ENCODE measurements at places on chromosomes 5 and 9. TPM values are rescaled to one million over a fixed set of nuclear protein-coding genes. Genes with fewer than 3 reads are reported as not detected.

DNA sequence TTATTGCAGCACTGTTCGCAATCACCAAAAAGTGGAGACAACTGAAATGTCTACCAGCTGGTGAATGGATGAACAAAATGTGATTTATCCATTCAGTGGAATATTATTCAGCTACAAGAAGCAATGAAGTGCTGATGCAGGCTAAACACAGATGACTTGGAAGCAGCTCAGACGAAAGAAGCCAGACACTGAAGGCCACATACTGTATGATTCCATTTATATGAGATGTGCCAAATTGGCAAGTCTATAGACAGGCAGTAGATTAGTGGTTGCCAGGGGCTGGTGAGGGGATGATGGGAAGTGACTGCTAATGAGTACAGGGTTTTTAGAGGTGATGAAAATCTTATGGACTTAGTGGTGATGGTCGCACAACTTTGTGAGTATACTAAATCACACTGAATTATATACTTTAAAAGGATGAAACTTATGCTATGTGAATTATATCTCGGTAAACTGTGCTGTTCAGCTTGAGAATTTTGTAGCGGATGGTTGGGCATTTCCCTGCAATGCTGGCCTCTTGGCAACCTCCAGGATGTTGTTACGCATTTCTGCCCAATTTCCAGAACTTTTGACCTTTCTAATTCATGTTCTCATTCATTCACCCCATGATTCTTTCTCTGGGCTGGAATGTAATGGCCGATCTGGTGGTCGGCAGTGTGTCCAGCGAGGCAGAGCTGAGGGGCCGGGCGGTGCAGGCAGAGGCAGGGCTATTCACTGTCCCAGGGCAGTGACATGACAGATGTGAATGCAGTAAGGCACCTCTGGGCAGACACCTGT lies 22.0 kb upstream of the WNK2 start:
- peak; percentile 81 for DNase-seq

DNA sequence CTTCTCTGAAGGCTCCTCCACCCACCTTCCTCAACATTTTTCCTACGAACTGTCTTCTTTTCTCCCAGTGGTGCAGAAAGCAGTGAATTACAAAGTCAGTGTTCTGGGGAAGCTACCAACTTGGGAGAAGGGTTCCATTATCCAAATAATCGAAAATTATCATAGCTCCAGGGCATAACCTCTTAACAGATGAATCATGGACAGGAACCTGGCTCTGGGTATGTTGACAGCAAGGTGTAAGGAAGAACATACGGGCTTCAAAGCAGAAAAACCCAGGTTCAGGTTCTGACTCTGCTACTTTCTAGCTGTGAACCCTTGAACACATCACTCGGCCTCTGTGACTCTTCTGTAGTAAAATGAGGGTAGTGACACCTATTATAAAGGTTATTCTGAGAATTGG lies 351.3 kb downstream of the ENC1 start:
- no peak for DNase-seq

DNA sequence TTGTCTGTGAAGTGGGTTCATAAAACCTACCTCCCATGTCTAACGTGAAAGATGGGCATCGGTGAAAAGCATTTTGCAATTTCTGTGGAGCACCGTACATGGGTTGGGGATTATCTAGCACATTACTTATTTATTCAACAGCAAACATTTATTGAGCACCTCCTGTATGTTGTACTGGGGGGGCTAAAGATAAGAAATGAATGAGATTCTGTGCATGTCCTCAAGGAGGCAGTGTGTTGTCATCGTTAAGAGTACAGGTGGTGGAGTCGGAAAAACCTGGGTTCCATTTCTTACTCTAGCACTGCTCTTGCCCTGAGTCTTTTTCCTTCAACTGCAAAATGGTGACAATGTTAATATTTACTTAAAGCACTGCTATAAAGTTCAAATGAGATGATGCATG lies 30.4 kb upstream of the DENND1A start:
- DNase-seq = no peak

DNA sequence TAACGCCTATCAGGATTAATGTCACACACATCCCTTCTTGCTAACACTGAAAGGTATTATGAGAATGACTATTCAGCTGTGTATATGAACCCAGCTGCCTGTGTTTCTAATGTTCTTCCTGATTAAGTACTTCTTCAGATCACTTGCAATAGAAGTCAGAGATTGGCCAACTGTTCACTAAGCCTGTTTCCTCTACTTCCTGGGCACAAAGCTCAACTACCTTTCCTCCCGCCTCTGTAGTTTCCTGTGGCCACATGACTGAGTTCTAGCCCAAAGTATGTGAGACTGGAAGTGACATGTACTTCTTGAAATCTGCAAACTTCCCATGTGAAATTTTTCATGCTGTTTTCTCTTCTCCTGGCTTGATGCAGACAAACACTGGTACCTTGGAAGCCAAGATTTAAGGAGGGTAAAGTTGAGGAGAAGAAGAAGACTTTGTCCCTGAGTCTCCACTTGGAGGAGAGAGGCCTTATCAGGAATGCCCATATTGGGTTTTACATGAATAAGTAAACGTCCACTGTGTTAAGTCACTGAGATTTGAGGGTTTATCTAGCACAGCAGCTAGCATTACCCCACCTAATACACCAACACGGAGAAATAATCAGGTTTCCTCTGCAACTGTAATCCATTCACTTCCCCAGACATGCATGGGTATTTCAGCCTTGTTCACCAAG lies 58.6 kb downstream of the SLIT3 start:
- DNase-seq = no peak

DNA sequence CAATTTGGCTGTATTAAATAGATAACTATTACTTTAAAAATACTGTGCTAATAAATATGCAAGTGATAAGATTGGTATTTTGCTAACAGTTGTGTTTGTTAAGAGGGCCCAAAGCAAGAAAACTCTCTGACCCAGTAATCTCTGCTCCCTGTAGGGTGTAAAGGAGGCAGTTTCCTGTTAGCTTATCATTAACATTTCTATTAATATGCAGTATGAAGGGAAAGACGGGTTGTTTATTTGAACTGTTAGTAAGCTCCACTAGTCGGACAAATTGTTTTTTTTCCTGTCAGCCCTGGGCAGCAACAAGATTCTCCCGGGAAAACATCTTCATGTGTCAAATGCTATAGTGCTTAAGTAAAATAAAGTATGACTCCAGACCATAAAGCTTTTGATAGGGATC lies 35.6 kb downstream of the ERP44 start:
- DNase-seq = no peak

- no peak for DNase-seq
Measured at GRCh38 chr9:14888875-14889274, 21.4 kb downstream of the FREM1 start.

GRCh38 chr9:136254381-136255165 lies 9.0 kb upstream of the QSOX2 start:
- DNase-seq = no peak

DNA sequence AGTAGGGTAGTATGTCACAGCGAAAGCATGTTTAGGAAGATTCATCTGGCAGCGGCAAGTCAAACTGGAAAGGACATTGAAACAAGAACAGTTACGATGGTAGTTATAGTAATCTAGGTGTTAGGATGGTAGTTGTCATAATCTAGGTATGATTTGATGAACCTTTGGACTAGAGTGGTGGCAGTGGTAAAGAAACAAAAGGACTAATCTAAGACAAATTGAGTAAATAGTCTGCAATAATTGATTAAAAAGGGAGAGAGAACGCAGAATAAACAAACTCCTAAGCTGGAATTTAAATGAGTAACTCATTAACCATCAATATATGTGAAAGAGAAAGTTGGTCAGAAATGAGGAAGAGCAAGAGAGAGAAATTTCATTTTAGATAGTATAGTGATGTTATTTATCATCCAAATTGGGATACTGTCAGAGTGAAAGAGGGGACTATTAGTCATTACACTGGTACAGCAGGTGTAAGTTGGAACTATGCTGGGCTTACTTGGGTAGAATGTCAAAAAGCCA lies 56.8 kb downstream of the MTREX start:
- no peak for DNase-seq

GRCh38 chr9:110579862-110580219 lies 300 bp upstream of the SVEP1 start:
- peak; percentile 85 for DNase-seq

- peak; percentile 70 for DNase-seq
Measured at GRCh38 chr5:135039271-135040033, 5.4 kb upstream of the PITX1 start.

GRCh38 chr5:122805481-122805880 lies 30.6 kb downstream of the SNX2 start:
- DNase-seq = no peak

GRCh38 chr9:111621895-111622480 lies 9.1 kb upstream of the DNAJC25 start:
- no peak for DNase-seq

- no peak for DNase-seq
Measured at GRCh38 chr5:72543365-72543764, 36.2 kb upstream of the ZNF366 start.

GRCh38 chr5:83848941-83849340 lies 128.3 kb upstream of the HAPLN1 start:
- DNase-seq = no peak

GRCh38 chr9:34562135-34562745 lies 27.3 kb downstream of the CNTFR start:
- no peak for DNase-seq

GRCh38 chr9:127884976-127885490 lies 7.6 kb upstream of the AK1 start:
- DNase-seq = no peak

DNA sequence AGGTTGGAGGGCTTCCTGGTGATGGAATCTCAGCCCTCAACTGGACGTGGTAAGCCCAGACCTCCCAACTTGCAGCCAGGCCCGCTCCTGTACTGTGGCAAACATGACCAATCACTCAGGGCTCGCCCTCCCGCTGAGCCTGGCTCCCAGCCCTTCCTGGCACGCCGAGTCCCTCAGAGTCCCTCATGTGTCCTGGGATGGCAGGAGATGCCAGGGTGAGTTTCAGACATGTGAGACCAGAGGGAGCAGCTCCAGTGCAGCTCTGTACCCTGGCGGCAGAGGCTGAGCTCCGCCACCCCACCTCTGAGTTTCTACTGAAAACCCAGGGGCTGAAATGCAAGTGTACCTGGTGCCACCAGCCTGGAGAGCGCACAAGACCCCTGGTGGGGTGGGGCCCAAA lies 42.0 kb upstream of the RXRA start:
- DNase-seq = no peak

GRCh38 chr5:107501965-107502675 lies 168.6 kb downstream of the EFNA5 start:
- DNase-seq = no peak

DNA sequence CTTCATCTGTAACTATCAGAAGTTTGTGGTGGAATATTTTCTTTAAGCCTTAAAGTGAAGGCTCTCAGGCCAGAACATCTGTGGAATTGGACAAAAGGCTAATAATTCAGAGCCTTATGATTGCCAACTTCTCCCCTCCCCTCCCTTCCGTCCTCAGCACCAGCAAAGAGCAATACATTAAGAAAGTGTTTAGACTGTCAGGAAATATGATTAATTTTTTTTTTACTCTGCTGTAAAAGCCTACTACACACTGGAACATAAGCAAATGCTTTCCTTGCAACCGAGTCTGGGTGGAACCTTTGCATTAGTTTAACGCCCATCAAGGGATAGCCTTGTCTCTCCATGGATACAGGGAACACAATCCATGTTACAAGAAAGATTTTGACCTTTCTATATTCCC lies 110.3 kb upstream of the TARS1 start:
- no peak for DNase-seq

DNA sequence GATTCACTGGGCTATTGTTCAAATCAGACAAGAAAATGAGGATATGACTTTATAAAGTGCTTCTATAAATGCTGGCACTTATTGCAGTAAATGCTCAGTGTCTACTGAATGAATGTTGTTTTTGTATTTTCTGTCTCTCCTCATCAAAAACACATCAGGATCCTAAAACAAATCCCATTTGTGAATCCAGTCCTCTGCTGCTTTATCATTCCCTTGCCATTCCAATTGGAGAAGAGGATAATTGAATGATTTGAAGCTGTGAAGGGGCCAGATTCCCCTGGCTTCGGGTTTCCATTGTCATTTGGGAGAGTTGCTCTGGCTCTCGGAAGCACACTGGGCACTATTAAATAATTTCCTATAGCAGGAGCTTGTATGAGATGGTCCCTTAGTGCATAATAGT lies 666.8 kb downstream of the ACTL7B start:
- no peak for DNase-seq

GRCh38 chr5:147957901-147958300 lies 51.6 kb upstream of the C5orf46 start:
- DNase-seq = no peak

Gene C1QTNF2
- 17.6 TPM for polyA plus RNA-seq

Gene KCNN2
- 5.7 TPM for polyA plus RNA-seq

Gene DDX4
- polyA plus RNA-seq = 0.12 TPM

Gene PIP5K1B
- polyA plus RNA-seq = 2.2 TPM

Gene COL23A1
- polyA plus RNA-seq = 1.4 TPM

All from muscle of back (tissue), 13 donors.